Memory B cell (primary cell): ENCODE measurements at places on chromosomes 6 and 20.

DNA sequence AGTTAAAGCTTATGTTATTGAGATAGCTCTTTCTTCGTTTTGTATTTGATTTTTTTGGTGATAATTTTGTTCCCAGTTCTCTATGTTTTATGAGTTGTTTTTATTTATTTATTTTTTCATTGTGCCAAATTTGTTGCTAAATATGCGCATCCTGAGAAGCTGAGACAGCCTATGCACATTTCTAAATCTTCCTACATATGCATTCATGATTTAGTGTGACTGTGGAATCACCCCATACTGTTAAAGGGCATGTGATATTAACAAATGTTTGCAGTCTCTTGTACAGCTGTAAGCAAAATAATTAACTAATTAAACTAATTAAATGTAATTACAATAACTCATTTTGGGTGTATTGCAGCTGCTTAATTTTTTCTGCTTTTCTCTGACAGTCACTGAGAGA, 10.4 kb downstream of the TFAP2B start:
- H3K4me3 ChIP-seq, result no peak overlapping the region
- no peaks in the 10 kb centered on the region for H3K36me3 ChIP-seq
- H3K4me1 ChIP-seq, result peaks cover 3% of the 10 kb centered on the region
- no peak overlapping the region for H3K27ac ChIP-seq
- DNase-seq, result no peak
- peaks cover 32% of the 10 kb centered on the region for H3K27me3 ChIP-seq

DNA sequence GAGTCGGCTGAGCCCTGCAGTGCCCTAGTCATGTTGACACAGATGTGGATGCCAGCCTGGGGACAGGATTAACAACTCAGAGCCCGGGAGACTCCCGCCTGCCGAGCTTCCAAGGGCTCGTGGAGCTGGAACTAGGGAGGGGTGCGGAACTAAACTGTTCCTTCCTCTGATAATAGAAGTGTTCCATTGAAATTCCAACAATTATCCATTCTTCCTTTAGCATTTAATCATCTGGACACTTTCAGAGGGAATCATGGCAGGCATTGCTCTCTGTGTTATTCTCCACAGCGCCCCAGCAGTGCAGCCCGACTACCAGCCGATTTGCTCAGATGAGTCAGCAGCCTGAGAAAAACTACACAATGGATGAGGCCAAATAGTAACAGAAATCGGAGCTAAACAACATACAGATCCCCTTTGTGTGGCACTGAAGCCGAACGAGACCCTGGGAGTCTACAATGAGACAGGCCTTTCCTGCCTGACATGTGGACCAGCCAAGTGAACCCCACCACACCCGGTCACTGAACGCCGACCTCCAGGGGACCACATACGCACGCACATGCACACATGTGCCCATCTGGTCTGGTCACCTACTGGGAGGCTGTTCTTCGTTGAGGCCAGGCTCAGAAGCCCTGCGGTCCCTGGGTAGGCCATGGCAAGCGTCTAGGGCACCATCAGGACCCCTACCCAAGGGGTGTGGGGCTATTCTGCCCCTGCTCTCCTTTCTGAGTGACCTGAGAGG, 238.4 kb upstream of the AFDN start:
- H3K36me3 ChIP-seq, result no peaks in the 10 kb centered on the region
- DNase-seq, result no peak
- H3K27ac ChIP-seq, result no peak overlapping the region
- peaks cover 9% of the 10 kb centered on the region for H3K27me3 ChIP-seq

GRCh38 chr6:89944826-89945407, 50.6 kb downstream of the GJA10 start:
- peaks cover 8% of the 10 kb centered on the region for H3K4me1 ChIP-seq
- H3K4me3 ChIP-seq, result no peak overlapping the region
- peaks cover 32% of the 10 kb centered on the region for H3K36me3 ChIP-seq

- no peaks in the 10 kb centered on the region for H3K27me3 ChIP-seq
- peak; percentile 80 for DNase-seq
- no peak overlapping the region for H3K4me3 ChIP-seq
These were observed 23.9 kb downstream of the RPRD1B start for GRCh38 chr20:38057351-38057972.

GRCh38 chr20:61117725-61118124, 134.3 kb upstream of the CDH4 start:
- no peaks in the 10 kb centered on the region for H3K36me3 ChIP-seq
- no peak for DNase-seq
- peaks cover 4% of the 10 kb centered on the region for H3K4me1 ChIP-seq
- no peak overlapping the region for H3K27ac ChIP-seq
- no peaks in the 10 kb centered on the region for H3K27me3 ChIP-seq
- H3K4me3 ChIP-seq, result no peak overlapping the region

- peaks cover 8% of the 10 kb centered on the region for H3K4me1 ChIP-seq
- no peak overlapping the region for H3K27ac ChIP-seq
- no peak for DNase-seq
- peak overlapping the region; percentile 82 for H3K4me3 ChIP-seq
These were observed 1.1 kb downstream of the RGS17 start for GRCh38 chr6:153129873-153130514.

DNA sequence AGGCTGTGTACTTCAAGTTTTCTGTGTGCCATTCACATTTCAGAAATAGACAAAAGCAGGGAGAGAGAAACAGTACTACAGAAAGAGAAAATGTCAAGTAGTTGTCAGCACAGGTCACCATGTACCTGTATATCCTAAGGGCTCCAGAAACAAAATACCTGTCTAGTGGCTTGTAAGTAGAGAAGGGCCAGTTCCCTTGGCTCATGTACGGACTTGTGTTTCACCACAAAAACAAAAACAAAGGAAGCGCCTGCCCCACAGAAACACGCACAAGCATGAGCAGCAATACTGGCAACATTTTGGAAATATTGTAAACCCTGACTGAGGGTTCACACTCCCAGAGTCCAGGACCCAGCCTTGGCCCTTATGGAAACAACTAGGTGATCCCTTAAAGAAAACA, 44.3 kb downstream of the CNKSR3 start:
- H3K36me3 ChIP-seq, result no peaks in the 10 kb centered on the region
- DNase-seq, result no peak
- no peaks in the 10 kb centered on the region for H3K27me3 ChIP-seq

GRCh38 chr6:14278446-14278845, 160.9 kb downstream of the CD83 start:
- peak overlapping the region; percentile 91 for H3K27ac ChIP-seq
- peaks cover 43% of the 10 kb centered on the region for H3K4me1 ChIP-seq
- no peak overlapping the region for H3K4me3 ChIP-seq
- H3K36me3 ChIP-seq, result peaks cover 3% of the 10 kb centered on the region

DNA sequence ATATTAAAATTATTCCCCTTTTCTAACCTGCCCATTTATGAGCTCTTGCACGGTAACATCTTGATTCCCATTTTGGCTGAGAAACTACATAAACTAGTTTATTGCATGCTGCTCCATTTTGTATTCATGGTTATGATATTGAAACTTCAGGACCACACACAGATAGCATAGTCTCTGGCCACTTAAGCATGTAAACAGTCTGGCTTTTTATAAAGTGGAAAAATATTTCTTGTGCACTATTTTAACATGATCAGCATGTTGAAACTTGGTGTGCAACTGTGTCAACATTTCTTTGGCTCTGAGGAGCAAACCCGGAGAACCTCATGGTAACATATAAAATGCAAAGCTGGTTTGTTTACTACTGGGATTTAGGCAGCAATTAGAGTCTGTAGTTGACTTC, 70.7 kb downstream of the SLX4IP start:
- peaks cover 6% of the 10 kb centered on the region for H3K36me3 ChIP-seq
- DNase-seq, result no peak
- H3K4me3 ChIP-seq, result no peak overlapping the region
- peaks cover 21% of the 10 kb centered on the region for H3K4me1 ChIP-seq

GRCh38 chr6:5582762-5583161, 321.4 kb downstream of the FARS2 start:
- H3K27ac ChIP-seq, result no peak overlapping the region
- no peaks in the 10 kb centered on the region for H3K27me3 ChIP-seq
- no peak overlapping the region for H3K4me3 ChIP-seq
- DNase-seq, result no peak
